T-helper 2 cell (primary cell): ENCODE measurements at places on chromosomes 2 and 18.

GRCh38 chr18:52598921-52599320, 258.9 kb downstream of the DCC start:
- DNase-seq, result no peak

DNA sequence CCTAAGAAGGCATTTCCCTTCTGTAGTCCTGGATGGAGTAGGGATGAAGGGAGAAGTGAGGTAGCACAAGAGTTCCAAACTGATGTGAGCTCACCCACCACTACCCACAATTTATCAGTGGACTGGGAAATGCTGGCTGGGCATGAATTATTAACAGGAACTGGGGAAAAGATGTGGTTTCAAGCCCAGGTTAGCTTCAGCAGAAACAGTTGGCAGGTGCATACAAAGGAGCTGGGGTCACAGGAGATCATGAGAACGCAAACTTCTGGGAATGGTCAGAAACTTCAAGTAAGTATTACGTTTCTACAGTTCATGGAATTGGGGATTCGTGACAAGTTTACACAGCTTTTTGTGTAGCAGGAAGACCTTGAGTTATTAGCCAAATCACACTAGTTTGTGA, 5.4 kb downstream of the CCDC141 start:
- DNase-seq, result no peak

- no peak for DNase-seq
Measured at GRCh38 chr18:74268933-74269620, 22.7 kb downstream of the CYB5A start.

DNA sequence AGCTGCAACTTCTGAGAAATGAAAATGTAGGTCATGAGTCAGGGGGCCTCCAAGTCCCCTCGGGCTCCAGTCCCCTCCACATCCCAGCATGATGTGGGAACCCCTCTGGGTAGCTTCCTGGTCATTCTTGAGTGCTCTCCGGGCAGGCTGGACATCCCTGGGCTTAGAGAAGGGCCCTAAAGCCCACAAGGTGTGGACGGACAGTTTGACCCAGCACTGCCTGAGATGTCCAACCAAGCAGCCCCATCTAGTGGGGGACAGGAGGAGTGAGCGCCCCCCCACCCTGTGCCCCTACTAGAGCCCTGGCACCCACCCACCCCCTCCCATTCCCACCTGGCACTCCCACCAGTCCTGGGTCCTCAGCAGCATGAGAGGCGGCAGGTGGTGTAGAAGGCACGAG, 46.0 kb downstream of the CYP27C1 start:
- no peak for DNase-seq

DNA sequence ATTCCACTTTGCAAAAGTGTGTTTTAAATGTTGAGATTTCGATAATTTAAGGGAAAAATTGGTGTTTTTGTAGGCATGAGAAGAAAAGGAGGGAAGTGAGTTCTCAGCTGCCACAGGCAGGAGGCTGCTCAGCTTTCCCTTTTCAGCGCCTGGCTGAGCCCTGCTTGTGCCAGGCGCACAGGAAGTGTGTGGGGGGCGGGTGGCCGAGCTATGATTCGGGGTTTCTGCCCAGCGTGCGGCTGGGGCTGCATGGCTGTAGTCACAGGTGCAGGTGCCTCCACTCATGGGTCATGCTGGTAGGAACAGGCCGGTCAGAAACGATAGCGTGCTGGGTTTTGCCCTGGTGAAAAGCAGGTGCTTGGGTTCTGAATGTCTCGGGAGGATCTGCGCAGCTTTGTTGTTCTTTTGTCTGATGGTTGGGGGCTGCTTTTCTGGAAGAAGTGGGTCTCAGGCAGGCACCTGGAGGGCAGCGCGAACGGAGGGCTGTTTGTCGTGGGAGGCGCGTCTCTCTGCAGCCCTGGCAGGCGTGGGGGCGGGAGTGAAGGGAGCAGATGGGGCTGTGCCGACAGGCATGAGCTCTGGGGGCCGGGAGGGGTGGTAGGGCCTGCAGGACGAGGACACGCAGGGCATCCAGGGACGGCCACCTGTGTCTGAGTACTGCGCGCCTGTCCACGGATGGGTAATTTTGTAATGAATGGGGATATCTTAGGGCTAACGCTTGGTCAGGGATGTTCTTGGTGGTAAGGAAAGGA, 2.1 kb downstream of the KCNG2 start:
- DNase-seq, result no peak

- peak; percentile 41 for DNase-seq
Measured at GRCh38 chr18:49238433-49239042, 221.9 kb downstream of the DYM start.

GRCh38 chr18:62757399-62758010, 42.2 kb downstream of the PHLPP1 start:
- DNase-seq, result no peak

DNA sequence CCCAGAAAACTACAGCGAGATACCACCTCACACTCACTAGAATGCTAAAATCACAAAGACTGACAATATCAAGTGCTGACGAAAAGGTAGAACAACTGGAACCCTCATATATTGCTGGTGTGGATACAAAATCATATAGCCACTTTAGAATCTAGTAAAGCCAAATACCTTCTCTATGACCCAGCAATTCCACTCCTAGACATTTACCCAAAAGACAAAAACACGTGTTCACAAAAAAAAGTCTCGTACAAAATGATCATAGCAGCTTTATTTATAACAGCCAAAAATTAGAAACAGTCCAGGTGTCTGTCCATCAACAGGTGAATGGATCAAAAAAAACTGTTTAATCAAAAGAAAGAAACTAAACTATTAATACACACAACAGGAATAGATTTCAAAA, 126.6 kb downstream of the ZFP36L2 start:
- DNase-seq, result no peak

- no peak for DNase-seq
Measured at GRCh38 chr2:238912916-238913875, 65.3 kb downstream of the TWIST2 start.

- DNase-seq, result no peak
Measured at GRCh38 chr2:12243381-12243780, 473.4 kb upstream of the TRIB2 start.

DNA sequence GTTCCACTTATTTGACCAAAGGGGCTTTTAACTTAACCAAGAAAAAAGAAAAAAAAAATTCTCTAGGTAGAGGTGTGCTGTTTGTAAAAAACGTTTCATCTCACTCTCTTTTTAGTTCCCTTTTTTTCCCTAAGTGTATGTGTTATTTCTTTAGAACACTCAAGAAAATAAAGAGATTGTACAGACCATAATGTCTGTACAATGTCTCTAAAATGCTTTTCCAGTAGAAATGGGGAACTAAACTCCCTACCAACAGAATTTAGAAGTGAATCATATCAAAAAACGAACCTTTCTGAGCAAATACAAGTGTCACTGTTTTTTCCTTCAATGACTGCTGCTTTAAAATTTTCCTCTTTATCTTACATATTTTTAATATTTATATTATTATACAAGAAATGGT, 72.0 kb downstream of the CDH7 start:
- DNase-seq, result no peak

- no peak for DNase-seq
Measured at GRCh38 chr18:4870177-4870773, 326.8 kb downstream of the AKAIN1 start.

- DNase-seq, result no peak
Measured at GRCh38 chr18:53864770-53865169, 359.7 kb downstream of the MBD2 start.

- no peak for DNase-seq
Measured at GRCh38 chr2:42897358-42897757, 105.0 kb upstream of the HAAO start.

DNA sequence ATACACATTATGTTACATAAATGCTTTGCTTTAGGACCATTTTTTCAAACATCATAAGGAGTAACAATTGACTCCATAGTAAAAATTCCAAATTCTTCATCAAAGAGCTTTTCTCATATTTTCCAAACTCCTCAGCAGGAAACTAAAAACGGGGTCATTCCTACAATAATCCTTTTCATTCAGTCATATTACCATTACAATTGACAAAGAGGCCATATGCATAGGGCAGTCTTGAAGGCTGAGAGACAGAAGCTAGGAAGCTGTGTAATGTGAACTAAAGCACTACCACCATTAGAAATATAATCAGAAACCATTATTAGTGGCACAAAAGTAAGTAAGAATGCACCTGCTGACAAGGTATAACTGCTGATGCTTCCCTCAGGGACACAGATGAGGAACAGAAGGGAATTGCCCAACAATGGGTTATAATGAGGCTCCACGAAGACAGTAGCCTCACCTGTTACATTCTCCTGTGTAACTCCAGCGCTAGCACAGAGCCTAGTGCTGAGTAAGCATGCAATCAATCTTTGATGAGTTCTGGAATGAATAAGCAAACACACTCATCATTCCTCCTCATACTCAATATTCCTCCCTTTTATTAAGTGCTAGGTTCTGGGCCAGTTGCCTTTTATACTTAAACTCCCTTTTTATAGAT, 942.3 kb downstream of the CPS1 start:
- no peak for DNase-seq

DNA sequence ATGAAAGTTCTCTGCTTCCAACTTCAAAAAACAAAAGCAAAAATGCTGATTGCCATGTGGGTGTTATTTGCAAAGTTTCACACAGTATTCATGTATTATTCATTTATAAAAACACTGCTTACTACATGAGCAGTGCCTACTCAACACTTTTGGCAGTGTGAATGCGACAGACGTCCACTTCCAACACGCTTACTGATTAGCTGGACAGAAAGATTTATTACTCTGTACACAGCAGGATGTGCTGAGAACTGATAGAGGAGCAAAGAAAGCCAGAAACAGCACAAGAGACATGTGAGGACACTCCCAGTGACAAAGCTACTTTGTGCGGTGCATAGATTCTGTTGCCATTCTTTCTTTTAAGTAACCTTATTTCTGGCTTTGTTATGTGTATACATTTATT, 258.8 kb downstream of the DLGAP1 start:
- DNase-seq, result no peak

DNA sequence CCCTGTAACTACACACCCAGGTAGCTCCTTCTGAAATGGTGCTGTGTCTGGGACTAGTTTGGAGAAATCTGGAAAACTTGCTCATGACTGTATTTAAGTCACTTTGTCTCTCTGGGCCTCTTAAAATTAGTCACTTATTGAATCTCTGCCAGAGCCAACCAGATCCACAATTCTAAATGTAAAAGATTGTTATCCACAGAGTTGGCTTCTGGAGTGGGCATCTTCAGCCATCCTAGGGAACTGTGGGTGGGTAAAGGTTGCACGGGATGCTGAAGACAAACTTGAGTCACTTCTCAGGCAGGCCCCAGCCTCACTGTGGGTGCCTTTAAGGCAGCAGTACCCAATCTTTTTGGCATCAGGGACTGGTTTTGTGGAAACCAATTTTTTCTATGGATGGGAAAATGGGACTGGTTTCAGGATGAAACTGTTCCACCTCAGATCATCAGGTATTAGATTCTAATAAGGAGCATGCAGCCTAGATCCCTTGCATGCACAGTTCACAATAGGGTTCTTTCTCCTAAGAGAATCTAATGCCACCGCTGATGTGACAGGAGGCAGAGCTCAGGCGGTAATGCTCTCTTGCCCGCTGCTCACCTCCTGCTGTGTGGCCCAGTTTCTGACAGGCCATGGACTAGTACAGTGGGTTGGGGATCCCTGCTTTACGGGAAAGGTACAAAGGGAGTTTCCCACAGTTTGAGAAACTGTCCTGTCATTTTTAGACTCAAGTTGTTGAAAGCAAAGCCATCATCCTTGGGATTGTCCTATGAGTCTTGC, 98.3 kb upstream of the SPRED2 start:
- no peak for DNase-seq

- no peak for DNase-seq
Measured at GRCh38 chr2:199440118-199440517, 17.6 kb downstream of the SATB2 start.

DNA sequence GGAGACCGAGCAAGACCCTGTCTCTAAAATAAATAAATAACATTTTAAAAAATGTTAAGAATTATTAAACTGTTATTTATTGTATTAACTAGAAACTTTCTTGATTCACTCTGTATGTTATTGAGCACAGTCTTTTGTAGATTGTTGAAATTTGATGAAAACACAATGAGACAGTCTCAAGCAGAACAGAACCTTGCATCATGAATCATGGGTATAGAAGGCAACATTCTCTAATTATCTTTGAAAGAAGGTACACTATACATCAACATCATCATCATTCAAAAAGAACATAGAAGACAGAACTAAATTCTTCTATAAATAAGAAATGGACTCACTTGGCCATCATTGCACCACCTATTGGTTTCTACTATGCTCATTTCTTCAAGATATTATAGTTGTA, 67.7 kb downstream of the SLC8A1 start:
- no peak for DNase-seq

DNA sequence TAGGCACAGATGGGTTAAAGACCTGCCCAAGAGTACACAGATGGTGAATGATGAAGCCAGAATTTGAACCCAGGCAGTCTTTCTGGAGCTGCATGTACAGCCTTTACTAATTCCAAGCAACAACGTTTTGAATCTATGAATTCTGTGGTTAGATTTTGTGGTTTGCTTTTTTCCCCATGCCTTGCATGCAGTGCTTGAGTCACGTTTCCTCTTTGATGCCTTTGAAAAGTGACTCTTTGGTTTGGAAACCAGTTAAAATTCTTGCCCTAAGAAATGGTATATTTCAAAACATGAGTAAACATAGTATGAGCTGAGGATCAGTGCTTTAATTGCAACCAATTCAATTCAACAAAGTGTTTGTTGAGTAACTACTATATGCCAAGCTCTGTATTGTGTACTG, 48.2 kb upstream of the PPM1B start:
- no peak for DNase-seq

DNA sequence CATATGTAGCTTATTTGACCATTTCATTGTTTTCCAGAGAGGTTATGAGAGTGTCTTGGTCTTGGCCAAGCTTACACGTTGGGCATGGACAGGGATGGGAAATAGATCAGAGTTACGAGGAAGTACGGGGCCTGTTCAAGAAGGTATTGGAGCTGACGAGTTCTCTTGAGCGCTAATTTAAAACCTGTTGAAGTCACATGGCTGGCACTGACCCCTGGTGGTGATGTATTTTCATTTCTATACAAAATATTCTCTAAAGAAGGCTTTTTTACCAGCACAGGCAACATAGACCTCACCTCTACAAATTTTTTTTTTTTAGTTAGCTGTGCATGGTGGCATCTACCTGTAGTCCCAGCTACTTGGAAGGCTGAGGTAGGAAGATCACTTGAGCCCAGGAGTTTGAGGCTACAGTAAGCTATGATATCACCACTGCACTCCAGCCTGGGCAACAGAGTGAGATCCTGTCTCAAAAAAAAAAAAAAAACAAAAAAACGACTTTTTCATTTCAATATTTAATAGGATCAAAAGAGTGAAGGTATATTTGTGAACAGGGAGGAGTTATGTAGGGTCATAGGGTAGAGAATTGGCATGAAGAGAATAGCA, 19.6 kb downstream of the UGP2 start:
- DNase-seq, result peak; percentile 33

DNA sequence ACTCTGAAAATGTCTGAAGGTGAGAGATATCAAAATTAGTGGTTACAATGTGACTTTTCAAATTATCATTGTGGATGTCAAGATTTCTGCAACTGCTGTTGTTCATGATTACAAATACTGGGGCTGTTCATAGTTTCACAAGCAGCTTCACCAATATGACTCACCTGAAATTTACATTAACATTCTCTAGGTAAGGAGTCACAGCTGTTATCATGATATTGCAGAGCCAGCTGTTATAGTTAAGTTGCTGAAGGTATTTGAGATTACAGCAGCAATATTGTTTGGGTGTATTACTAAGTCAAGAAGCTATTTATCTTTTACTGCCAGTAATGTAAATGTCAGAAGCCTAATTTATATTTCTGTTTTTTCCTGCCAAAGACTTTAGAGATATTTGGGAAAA, 140.0 kb downstream of the MC4R start:
- no peak for DNase-seq

GRCh38 chr18:79792988-79793355, 4.8 kb upstream of the KCNG2 start:
- no peak for DNase-seq

- no peak for DNase-seq
Measured at GRCh38 chr18:159037-159652, 788 bp downstream of the USP14 start.
